H54 (cell line): ENCODE measurements at places on chromosomes 7 and 10.
A peak's percentile ranks its signal among the peaks of the same experiment; 100 is the strongest.

- peak; percentile 53 for DNase-seq
Measured at GRCh38 chr10:102342958-102343357, 52.5 kb upstream of the NFKB2 start.

GRCh38 chr7:126937171-126937570, 315.6 kb downstream of the GRM8 start:
- DNase-seq = no peak

DNA sequence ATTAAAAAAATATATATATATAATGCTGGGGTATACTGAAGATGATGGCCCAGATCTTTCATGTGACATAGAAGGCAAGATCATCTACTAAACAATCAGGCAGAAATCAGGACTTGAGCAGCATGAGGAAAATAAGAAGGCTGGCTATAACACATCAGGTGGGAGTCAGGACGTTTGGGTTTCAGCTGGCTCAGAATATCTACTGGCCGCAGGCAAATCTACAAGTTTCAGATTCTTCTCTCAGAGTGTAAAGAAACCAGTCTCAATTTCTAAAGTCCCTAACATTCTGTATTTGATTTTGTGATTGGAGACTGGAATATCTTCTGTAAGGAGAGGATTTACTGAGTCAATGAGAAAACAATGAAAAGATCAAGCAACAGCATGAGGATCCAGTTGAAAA, 37.7 kb upstream of the FAM3C start:
- no peak for DNase-seq

DNA sequence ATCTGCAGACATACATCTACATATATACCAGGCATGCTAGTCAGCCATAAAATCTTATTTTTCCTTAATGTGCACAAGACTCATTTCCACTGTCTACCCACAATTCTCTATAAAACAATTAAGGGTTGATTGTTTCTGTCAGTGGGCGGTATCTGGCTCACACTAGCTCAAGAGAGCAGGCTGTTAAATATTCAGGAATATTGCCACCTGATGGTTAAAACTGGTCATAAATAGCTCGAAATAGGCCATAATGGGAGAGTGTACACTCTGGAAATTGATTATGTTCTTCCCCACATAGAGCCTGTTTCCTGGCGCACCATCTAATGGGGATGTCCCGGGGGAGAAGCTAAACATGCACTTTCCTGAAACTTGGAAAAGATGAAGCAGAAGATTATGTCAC, 620.6 kb upstream of the ANKRD30A start:
- DNase-seq = no peak

DNA sequence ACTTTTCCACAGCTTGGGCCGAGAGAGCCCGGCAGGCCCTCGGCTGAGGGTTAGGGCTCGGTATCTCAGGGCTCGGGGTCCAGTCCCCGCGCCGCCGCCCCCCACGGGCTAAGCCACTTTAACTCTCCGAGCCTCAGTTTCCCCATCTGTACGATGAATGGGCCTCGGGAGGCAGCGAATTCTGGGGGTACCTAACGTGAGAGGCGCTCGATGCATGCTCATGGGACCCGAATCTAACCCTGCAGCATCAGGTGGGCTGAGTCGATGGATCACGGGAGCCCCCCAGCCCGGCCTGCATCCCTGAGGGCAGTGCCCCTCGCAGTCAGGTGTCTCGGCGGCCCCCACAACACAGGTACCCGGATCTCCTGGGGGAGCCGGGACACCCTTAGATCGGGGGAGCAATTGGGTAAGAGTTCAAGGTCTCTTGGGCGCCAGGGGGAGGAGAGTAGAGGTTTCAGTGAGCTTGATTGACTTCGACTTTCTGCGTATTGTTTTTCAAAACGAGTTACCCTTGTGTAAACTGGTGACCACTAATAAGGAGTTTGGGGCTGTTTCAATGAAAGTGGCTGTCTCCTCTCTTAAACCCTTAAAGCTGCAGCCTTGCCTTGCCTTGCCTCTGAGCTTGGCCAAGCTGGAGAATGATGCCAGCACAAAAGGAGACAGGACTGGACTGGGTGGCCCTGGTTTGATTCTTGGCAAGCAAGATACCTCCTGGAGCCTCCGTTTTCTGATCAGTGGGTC, 631 bp downstream of the POR start:
- no peak for DNase-seq

DNA sequence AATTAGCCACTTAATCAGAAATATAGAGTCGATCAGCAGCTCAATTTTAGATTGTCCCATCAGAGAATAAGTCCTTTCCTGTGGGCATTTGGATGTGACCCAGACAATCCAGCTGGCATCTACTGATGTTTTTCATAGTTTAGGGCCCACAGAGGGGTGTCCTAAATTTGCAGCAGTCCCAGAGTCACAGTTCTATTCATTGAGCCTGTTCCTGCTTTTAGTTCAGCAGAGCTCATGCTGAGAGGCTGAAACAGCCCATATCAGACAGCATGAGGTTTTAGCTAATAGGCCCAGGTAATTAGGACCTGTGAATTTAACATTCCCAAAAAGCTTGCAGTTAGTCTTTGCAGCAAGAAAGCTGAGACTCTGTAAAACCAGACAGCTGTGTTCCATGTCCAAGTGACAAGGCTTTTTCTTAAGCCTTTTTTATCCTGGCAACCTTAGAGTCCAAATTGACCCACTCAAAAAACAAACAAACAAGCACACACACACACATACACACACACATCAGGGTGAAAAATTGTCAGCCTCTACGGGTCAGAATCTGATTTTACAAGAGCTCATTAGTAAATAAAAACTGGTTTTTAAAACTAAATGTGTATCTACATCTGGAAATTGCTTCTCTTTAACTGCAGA, 33.7 kb downstream of the ANKIB1 start:
- no peak for DNase-seq

DNA sequence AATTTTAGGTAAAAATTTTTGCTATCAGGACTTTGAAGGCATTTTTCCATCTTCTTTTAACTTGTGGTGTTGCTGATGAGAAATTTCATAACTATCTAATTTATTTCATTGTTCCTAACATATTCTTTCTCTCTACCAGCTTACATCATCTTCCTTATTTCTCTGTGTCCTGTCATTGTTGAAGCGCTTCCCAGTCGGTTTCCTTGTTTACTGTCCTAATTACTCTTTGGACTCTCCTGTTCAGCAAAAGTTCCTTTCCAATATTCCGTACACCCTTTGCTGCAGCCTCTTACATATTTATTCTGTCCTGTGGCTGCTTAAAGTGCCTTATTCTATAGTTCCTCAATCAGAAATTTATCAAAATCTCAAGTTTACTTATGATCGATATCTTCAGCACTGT, 609.0 kb upstream of the FZD8 start:
- no peak for DNase-seq

DNA sequence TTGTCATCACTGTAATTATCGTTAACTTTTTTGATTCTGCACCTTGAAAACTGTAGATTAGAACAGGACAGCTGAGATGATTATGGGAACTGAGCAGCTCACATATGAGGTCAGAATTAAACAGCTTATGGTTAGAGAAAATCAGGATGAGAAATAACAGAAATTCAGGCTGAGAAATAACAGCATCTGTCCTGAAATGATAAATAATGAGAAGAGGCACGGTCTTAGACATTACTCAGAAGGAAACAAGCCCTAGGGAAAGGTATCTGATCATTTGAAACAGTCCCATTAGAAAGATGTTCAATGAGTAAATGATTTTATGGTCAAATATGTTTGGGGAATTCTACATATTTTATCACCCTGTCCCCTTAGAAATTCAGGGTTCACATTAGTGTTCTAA, 65.6 kb upstream of the PCGF5 start:
- DNase-seq = no peak

DNA sequence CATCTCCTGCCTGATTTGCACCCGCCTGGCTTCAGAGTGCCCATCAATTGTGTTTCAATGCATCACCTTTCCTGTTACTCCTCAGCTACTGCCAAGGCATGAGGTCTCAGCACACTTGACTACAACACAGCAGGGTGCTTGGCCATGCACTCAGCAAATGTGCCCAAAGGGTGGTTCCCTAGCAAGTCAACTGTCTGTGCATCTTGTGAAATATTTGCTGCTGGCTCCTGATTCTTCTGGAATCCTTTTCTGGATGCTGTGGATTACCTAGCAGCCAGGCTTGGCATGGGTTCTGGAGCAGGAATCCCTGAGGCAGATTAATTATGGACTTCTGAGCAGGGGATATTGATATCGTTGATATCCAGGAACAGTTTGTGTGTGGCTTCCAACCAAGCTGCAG, 662.6 kb upstream of the MGMT start:
- no peak for DNase-seq

DNA sequence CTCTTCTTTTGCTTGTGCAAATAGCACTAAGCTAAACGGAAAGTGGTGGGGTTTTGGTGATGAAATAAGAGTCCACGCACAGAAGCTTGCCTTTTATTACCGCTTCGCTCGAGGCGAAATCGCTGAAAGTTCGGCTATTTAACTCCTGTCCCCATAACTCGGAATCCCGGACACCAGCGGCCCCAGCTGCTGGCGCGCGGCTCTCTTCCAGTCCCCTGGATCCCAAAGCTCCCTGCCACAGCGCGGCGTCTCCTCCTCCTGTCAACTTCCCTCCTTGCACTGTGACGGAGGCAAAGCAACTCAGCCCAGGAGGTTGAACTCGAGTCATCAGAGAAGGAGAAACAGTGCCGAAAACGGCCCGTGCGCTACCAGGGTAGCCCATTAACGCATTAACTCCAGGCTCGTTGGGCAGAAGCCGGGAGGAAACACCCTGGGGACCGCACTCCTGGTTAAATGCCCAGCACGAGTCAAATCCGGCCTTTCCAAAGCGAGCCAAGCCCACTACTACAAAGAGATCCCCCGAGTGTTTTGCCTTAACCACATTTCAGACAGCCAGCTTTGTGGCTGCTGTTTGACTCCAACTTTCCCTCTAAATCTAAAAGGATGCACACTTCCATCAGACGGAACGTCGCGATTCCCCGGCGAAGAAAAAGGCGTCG, 1.3 kb downstream of the SEMA3D start:
- DNase-seq = peak; percentile 31

- DNase-seq = no peak
Measured at GRCh38 chr7:32928785-32929298, 28.4 kb upstream of the FKBP9 start.

- DNase-seq = no peak
Measured at GRCh38 chr7:133529861-133530260, 277.0 kb downstream of the EXOC4 start.

GRCh38 chr10:87976101-87976743, 112.8 kb downstream of the PTEN start:
- DNase-seq = no peak

DNA sequence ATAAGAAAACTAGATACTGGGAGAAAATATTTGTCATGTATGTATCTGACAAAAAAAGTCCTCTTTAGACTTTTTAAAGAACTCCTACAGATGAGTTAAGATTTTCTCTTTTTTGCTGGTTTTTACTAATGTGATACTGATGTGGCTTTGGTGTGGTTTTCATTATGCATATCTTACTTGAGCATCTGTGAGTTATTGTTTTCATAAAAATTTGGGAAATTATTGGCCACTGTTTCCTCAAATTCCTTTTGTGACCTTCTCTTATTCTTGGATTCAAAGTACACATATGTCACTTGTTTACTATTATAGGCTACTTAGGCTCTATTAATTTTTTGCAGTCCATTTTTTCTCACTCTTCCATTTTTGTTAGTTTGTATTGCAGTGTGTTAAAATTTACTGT, 89.0 kb downstream of the PPP1R9A start:
- DNase-seq = no peak

DNA sequence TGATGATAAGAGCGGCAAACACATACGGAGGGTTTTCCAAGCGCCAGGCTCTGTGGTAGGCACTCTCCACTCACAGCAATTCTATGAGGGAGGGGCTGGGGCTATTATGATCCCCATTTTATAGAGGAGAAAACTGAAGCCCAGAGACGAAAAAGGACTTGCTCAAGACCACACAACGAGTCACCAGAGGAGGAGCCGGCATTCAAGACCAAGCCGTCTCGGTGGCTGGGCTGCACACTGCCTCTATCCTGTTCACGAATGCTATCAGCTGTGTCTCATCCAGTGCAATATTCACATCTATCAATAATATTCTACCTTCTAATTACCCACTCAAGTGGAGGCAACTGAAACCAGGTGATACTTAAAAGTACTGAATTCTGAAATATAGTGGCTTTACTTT, 67.8 kb upstream of the NMT2 start:
- no peak for DNase-seq

- DNase-seq = no peak
Measured at GRCh38 chr7:156988343-156989185, 21.9 kb downstream of the MNX1 start.
